ENCODE measurements at places on chromosomes 7 and 10.
A peak's percentile ranks its signal among the peaks of the same experiment; 100 is the strongest.

DNA sequence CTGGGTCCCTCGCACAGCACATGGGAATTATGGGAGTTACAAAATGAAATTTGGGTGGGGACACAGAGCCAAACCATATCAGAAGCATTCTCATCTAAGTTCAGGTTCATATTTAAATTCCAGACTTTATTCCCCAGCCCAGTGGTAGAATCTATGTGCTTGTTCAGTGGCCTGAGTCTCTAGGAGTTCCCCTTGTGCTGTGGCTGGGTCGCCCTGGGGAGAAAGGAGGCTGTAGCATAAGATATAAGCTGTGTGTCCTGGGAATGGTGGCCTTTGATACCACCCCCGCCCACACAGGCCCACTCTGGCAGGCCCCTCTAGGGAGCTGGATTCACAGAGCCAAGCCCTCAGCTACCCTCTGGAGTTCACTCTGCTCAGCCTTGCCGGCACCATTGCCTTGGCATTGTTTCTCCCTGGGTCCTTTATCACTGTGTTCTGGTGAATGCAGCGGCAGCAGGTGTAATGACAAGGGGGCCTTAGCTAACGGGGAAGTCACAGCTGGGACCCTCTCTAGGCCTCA lies 64.2 kb downstream of the MINDY4 start:
- DNase-seq = no peak

GRCh38 chr10:119523895-119524719 lies 18.4 kb downstream of the RGS10 start:
- DNase-seq = no peak

- DNase-seq = no peak
Observed at GRCh38 chr7:90772410-90772809, 176.3 kb downstream of the CDK14 start.

DNA sequence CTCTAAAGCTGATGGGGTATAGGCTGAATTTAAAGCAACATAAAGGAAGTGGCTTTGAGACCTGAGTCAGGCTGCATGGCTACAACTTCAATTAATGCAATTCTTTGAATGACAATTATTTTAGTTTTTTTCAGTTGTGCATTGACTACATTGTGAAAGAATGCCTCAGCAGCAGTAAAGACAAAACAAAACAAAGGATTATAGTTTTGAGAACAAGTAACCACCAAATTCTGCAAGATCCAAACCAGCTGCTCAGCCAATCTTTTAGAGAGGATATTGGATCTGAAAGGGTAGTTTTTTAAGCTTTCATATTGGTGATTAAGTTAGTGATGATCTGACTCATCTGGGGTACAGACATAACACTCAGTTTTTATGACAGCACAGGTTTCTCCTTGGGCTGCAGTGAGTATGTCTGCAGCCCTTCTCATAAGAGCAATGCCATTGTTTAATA lies 40.6 kb upstream of the ABCA13 start:
- DNase-seq = no peak

DNA sequence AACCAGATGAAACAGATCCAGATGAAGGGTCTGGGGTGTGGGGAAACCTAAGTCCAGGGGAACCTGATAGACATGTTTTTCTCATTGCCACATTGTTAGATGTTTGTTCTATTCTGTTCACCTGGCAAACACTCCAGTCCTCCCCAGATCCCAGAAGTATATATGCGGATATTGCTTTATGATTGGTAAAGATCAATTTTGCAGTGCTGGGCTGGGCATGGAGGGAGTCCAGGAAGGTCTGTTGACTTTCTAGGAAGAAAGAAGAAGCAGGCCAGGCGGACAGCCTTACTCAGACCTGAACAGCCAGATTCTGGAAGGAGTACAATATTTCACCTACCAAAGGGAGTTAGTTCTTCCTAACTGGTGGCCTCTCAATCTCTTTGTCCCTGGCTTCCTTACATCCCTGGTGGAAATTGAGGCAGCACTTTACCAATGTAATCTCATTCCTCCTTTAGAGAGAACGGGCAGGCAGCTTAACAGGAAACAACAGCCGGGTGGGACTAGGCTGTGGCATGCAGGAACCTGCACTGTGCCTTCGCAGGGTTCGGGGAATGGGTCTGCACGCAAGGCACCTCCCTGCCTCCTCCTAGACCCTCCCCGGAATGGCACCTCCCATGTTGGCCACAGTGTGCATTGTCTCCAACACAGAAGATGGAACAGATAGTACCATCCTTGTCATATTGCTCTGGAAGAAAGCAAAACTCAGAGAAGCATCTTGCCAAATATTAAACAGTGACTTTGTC lies 930 bp downstream of the GIMAP6 start:
- DNase-seq = no peak

DNA sequence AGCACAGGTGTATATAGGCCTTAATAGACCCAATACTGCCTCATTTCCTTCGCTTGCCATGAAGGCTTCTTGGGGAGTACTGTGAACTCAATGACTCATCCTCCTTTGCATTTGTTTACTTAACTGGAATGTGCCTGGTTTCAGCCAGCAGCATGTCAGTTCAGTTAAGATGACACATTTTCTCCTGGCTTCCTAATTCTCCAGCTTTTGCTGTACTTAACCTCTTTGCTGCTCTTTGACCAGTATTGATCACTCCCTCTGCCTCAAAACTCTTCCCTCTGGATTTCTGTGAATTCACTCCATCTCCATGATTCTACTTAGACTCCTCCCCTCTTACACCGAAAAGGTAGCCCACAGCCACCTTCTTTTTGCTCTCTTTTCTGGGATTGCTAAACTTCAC lies 135.7 kb downstream of the MAGI2 start:
- DNase-seq = no peak

GRCh38 chr10:95835149-95835860 lies 72.5 kb upstream of the CC2D2B start:
- DNase-seq = no peak

- no peak for DNase-seq
Observed at GRCh38 chr7:92705831-92706230, 115.6 kb upstream of the FAM133B start.

DNA sequence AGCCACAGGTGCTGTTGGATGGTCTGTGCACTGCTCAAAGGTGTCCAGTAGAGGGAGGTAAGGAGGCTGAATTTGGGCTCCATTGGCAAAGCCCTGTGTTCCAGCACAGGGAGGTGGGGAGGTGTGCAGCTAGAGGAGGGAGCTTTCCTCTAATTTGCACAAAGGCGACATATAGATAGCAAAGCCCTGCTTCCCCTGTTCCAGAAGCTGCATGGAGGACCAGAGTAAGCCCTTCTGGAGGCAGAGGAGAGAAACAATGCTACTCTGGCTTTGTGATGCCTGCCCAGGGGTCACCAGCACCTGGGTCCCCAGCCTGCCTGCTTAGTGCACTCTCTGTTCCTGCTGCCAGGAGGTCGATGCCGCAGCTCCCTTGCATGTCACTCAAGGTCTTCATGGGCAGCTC lies 3.4 kb upstream of the ARHGAP22 start:
- DNase-seq = peak; percentile 85

DNA sequence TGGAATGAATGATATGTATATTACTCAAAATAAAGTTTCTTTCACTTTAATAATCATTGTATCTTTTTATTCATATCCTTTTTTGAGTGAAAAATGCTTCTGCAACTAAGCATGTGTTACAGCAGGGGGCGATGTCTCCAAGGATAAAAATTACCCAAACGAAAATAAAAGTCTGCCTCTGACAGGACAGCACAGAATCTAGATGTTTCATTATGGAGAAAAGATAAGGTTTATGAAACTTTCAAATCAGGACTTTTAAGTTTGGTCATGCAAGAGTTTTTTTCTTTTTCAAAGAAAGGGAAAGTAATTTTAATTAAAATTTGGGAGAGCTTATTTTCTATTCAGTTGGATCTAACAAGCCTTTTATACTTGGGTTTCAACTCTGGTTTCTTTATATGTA lies 48.4 kb downstream of the TES start:
- DNase-seq = peak; percentile 30

DNA sequence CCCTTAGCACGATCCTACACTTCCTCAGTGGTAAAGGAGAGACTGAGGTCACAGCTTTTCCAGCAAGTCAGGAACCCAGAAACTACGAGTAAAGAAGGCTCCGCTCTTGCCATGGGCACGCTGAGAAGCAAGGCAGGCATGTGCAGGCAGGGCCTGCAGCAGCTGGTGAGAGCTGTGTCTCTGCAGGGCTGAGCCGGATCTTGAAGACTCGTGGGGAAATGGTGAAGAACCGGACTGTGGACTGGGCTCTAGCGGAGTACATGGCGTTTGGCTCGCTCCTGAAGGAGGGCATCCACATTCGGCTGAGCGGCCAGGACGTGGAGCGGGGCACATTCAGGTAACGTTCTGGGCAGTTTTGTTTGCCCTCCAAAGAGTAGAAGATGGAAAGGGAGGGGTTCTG lies 51.9 kb upstream of the ZMIZ2 start:
- no peak for DNase-seq

DNA sequence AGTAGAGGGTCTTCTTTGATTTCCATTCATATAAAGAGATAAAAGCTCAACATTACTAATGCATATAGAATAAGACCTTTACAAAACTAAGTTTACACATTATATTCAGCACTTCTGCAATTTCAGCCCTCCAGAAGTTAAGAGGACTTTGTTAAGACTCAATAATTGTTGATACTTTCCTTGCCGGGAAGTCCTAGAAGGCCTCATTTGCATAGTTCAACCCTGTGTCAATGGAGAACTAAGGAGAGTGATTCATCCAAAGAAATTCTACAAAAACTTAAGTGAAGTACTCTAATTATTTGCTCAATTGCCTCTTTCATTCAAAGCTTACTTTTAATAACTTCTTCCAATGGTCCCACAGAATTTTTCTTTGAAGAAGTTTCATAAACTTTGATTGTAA lies 1060.3 kb upstream of the CELF2 start:
- DNase-seq = no peak

DNA sequence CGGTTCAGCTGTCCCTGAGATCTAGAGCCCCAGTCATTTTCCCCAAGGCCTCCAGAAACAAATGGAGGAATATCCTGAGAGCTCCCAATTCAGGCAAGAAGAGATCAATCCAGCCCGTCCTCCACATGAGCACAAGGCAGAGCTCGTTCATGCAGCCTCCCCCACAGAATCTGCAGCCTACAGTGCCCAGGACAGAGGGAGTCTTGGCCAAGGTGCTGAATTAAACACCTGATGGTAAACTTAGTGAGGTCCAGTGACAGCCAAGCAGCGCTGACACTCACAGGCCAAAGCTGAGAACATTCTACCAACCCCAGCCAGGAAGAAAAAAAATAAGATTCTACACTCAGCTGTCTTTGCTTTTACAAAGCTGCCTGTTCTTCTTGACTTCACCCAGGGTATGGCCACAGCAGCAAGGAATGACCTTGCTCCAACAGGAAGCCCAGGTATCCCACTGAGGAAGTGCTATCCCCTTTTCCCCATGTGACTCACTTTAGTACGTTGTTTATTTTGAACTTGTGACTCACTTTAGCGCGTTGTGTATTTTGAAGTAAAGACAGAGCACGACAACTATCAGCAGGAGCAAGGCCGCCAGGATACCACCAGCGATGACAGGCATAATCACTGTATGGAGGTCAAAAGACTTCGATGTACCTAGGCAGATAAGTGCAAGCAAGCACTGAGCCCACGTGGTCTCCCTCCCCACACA lies 4.4 kb upstream of the CUZD1 start:
- DNase-seq = no peak

DNA sequence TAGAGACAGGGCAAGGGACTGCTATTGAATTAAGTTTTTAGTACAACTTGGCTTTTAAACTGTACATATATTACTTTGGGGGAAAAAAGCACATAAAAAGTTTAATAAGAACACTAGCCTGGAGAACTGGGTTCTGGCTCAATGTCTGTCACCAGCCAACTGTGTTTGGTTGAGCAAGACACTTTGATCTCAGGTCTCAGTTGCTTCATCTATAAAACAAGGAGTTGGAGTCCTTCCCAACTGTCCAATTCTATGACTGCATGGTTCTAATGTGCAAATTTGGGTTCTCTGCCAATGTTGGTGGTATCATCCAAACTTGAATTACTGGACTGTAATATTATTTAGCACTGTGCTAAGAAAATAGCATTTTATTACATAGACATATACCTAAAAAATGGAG lies 50.3 kb downstream of the ATXN7L1 start:
- no peak for DNase-seq

DNA sequence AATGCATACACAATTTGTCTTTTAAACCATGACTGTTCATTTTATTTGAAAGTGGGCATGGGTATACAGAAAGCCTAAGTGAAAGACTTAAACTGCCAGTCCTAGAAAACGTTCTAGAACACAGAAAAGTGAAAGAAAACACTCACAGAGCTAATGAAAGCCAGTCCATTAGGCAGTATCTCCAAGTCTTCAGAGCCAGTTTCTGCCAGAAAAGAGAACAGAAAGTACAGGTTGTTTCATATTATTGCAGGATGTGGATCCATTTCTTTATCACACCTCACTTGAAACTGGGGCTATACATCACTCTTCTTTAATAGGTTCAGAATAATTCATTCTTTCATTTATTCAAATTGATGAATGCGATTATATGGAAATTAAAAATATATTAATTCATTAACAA lies 7.7 kb downstream of the PON1 start:
- peak; percentile 33 for DNase-seq

DNA sequence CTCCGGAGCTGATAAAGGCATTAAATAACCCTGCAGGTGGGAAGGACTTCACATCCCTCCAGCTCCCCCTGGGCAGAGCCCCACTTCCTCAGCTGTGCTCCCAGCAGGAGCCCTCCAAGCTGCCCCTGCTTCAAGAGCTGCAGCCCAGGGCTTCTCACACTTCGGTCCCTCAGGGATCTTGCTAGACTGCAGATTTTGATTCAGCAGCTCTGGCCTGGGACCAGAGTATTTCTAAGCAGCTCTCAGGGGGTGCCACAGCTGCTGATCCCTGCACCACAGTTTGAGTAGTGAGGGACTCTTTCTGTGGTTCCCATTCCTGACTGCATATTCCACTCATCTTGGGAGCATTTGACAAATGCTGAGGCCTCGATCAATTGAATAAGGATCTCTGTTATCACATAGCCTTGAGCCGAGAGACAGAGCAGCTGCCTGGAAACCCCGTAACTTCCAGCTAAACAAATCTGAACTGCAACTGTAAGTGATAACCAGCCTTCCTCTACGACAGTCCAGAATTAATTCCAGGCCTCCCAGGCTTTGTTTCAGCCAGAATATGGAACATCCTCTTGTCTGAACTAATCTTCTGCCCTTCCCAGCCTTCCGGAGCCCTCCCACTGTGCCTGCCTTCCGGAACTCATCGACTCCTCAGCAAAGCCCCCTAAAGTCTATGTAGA lies 161.4 kb downstream of the CCDC3 start:
- DNase-seq = no peak

DNA sequence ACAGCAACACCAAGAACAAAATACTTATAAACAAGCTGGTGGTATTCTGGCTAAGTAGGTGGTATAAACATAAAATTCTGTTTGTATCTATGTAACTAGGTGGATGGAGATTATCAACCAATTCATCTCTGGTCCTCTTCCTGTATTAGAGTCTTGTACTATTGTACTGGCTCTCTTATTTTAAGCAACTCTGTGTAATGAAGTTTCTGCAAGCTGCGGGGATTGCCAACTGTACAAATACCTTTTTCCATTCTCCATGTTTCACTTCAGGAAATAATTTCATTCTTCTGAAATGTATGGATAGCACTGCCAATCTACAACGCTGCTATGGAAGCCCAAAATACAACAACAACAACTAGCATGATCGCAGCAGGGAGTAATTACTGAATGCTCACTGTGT lies 44.8 kb downstream of the JAZF1 start:
- no peak for DNase-seq

Data from GM20000 (cell line).